WTC11 (cell line): ENCODE measurements at places on chromosomes 6 and 20.

DNA sequence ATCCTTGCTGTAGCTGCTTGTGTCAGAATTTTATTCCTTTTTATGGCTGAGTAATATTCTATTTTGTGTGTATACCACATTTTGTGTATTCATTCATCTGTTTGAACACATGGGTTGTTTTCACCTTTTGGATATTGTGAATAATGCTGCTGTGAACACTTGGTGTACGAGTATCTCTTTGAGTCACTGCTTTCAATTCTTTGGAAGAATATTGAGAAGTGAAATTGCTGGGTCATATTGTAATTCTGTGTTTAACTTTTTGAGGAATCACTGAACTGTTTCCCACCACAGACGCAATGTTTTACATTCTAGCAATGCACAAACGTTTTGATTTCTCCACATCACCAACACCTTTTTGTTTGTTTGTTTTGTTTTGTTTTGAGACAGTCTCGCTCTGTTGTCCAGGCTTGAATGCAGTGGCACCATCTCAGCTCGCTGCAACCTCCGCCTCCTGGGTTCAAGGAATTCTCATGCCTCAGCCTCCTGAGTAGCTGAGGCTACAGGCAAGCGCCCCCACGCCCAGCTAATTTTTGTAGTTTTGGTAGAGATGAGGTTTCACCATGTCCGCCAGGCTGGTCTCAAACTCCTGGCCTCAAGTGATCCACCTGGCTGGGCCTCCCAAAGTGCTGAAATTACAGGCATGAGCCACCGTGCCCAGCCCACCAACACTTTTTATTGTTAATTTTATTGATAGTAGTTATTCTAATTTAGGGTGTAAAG lies 21.7 kb downstream of the CPXM1 start:
- no peak for DNase-seq

- DNase-seq, result no peak
These were observed 12.8 kb upstream of the PNRC1 start for GRCh38 chr6:89067796-89068195.

DNA sequence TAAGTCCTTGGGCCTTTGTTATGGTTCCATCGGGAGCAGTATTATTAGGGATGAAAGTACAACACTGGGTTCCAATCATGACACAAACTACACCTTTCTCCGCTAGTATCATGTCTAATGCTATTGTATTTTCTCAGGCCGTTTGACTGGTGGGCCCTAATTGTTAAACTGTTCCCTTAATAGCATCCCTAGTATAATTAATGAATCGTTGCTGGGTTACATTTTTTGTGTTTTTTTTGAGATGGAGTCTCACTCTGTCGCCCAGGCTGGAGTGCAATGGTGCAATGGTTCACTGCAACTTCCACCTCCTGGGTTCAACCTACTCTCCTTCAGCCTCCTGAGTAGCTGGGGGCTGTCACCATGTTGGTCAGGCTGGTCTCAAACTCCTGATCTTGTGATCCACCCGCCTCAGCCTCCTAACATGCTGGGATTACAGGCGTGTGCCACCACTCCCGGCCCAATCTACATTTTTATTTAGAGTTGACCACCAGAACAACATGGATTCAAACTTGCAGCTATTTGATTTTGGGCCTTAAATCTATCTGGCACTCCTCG lies 4.1 kb upstream of the ZNFX1 start:
- DNase-seq, result no peak

DNA sequence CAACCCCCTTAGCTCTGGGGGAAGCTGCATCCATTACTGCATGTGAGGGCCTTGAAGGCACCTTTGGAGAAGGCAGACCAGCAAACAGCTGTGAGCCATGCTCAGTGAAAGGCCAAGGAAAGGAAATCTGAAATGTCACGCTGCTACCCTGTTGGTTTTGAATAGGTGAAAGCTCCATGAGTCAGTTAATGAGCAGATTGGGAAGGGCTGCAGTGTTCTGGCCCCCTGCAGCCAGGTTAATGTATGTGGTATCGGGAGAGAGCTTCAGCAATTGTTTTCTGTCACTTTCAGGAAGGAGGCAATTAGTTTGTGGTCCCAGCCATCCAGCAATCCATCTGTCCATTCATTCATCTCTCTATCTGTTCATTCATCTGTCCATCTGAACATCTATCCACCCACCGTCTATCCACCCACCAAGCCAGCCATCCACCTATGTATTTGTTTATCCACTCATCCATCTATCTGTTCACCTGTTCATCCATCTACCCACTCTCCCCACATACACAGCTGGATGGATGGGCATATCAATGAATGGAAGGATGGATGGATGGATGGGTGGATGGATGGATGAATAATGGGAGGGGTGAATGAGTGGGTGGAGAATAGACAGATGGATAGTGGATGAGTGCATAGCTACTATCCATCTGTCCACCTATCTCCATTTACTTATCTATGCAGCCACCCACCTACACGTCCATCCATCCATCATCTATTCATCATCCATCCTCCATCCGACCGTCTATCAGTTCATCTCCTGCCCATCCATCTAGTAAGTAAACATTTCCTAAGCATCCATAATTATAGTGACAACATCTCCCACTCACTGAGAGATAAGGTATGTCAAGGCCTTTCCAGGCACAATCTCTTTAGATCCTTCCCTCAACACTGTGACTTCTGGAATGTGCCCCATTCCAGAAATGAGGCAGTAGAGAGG lies 16.0 kb downstream of the PCK1 start:
- no peak for DNase-seq

- no peak for DNase-seq
These were observed 90.6 kb upstream of the NAA20 start for GRCh38 chr20:19926591-19926990.

DNA sequence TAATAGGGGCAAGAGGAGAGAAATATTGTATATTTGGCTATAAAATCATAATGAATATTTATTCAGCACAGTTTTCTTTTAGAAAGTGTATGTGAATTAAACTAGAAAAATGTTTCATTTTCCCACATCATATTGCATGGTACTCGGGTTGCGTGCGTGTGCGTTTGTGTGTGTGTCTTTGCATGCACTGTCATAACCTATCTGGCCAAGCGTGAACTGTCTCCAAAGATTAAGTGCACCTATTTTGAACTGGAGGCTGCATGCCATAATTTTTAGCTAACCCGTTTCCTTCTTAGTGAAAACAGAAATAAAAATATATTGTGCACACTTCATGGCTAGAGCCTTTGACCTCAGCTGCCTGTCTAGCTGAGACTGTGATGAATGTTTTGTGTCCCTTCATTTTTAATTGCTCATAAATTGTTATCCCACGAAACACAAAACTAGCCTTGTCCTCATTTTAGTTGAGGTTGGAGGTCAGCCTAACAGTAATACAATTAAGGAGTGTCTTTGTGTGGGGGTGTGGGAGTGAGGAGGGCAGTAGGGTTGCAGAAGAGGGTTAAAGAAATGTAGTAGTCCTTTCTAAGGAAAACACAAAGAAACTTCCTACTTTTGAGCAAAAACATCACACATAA lies 336.1 kb upstream of the POU3F2 start:
- DNase-seq, result no peak

- DNase-seq, result no peak
These were observed 167.2 kb upstream of the THEMIS start for GRCh38 chr6:128068119-128068479.

GRCh38 chr6:161802231-161802630 lies 528.4 kb upstream of the AGPAT4 start:
- DNase-seq, result no peak

- no peak for DNase-seq
These were observed 210.0 kb upstream of the PRDM1 start for GRCh38 chr6:105875974-105876640.

GRCh38 chr6:70952608-70953165 lies 4.2 kb downstream of the B3GAT2 start:
- DNase-seq, result no peak

DNA sequence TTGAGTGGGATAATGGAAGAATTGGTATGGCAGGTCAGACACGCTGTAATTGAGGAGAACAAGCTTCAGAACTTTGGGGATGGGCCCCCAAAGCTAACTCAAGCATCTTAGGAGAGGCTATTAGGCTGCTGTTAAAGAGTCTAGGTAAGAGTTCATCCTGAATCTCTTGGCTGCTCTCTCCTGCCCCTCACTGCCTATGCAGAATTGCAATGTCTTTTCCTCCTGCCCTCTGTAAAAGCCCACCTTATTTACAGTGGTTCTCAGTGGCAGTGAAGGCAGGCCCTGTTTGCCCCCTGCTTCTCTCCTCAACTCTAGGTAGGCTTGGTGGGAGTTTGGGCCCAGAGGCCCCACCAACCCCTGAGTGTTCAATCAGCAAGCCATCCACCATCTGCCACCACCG lies 55.0 kb downstream of the LYRM2 start:
- no peak for DNase-seq

GRCh38 chr6:14380086-14380820 lies 262.7 kb downstream of the CD83 start:
- DNase-seq, result peak; percentile 15

DNA sequence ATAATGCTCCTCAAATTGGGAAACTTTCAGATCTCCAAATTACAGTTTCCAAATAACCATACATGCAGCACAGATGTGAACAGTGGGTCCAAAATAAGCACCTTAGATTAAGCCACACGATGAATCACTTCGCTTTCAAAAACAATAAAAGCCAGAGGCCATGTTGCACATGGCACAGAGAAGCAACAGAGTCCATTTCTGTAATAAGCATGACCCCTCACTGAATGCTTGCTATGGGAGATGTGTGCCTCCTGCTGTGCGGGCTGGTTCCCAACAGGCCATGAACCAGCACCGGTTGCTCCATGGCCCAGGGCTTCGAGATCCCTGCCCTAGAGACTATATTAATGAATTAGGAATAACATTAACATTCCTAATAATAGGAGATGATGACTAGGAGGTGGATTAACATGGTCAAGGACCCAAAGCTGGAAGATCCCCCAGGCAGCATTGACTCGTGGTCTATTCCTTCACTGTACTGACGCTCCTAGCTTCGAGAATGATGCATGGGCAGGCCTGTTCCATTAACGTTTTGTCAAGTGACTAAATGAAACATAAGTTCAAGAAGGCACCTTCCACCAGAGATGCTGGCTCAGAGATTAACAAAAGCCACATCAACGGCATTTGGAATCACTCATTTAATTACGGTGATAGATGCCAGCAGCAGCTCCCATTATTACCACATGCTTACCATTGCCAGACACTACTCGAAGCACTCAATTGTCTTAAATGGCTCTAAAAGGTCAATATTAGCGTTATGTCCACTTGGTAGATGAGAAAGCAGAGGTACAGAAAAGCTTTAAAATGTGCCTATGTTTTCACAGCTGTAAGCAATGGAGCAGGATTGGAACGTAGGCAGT lies 470.6 kb upstream of the AGPAT4 start:
- DNase-seq, result no peak

DNA sequence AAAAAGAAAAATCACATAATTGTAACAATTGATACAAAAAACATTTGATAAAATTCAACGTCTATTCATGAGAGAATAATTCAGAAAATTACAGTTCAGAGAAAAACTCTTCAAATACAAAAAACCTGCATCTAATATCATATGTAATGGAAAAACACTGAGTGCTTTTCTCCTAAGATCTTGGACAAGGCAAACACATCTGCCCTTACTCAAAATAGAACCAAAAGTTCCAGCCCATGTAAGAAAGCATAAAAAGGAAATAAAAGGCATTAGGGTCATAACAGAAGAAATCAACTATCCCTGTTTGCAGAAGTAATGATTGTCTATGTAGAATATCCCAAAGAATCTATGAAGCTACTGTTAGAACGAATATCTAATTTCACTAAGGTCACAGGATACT lies 721.4 kb downstream of the RFPL4B start:
- DNase-seq, result no peak

DNA sequence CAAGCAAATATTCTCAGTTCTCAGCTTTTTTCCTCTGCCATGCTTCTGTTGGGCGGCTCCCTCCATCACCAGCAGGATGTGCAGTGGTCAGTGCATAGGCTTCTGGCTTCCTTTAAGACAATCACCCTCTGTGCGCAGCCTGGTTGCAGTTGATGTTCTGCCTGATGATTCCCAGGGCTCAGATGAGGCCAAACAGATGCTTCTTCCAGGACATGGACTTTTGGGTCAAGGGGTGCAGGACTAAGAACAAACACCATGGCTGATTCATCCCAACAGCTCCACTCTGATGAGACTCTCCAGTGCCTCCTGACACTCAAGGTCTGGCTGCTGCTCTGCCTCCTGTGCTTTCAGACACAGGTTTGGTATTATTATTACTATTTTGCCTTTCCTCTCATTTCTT lies 554.8 kb upstream of the CDH4 start:
- DNase-seq, result no peak

- DNase-seq, result no peak
These were observed 27.0 kb upstream of the ZFAND3 start for GRCh38 chr6:37792457-37793033.

GRCh38 chr6:82893889-82894652 lies 171.6 kb downstream of the UBE3D start:
- no peak for DNase-seq

- no peak for DNase-seq
These were observed 44.4 kb downstream of the RSPO3 start for GRCh38 chr6:127162836-127163235.

DNA sequence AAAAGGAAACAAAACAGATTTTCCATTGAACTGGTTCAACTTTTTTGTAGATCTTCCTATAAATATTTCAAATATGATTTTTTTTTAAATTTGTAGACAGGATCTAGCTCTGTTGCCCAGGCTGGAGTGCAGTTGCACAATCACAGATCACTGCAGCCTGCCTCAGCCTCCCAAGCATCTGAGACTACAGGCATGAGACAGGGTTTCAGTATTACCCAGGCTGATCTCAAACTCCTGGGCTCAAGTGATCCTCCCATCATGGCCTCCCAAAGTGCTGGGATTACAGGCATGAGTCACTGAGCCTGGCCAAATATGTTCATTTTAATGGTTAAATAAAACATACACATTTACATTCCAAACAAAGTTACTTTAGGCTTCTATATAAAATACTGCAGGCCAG lies 33.6 kb downstream of the SAMHD1 start:
- DNase-seq, result no peak

- DNase-seq, result peak; percentile 80
These were observed 170.6 kb downstream of the LY86 start for GRCh38 chr6:6758915-6759654.

DNA sequence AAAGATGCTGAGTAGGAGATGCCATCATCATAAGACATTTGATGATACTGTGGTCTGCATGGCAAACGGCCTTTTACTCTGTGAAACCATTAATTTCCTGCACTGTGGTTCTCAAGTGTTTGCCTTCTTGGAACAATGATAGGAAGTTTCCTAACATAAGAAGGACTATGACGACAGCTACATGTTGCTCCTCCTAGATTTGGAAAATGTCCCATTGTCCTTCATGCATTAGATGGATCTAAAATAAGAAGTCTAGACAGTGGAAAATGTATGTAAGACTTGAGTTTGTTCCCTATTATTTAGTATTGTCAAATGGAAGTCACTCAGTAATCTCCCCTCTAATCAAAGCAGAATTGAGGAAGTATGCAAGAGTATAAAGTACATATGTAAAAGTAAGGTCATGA lies 98.5 kb upstream of the TMEM170B start:
- DNase-seq, result no peak
